Esophagus squamous epithelium (tissue), 5 donors: ENCODE measurements at places on chromosomes 11 and 22.

DNA sequence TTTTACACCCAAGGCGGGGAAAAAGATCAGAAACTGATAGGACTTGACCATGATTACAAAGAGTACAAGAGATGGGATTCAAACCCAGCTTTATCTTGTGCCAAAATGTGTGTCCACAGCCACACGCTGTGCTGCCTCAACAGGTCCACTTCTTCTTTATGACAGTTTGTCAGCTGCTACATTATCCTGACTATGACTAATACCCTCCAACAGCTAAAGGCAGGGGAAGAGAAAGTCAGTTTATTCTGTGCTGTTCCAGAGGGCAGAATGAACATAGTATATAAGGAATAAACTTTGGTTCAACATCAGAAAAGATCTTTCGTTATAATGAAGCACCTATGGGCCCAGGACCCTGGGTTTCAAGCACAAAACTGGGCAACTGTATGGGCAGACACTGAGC lies 668.2 kb upstream of the TENM4 start:
- no peak for DNase-seq

DNA sequence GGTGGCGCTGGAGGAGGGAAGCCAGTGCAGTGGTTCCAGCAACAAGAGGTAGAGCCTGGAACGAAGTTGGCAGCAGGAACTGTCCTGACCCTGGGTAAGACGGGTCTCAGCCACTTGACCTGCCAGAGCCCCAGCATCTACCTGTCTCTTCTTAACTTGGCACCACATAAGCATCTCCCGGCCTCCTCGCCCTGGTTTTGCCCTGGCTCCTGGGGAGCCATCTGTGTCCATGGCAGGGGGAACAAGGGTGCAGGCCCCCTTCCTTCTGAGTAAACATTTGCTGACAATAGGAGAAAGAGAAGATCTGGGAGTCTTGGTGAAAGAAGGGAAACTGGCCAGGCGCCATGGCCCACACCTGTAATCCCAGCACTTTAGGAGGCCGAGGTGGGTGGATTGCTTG lies 12.8 kb downstream of the P2RY2 start:
- no peak for DNase-seq

DNA sequence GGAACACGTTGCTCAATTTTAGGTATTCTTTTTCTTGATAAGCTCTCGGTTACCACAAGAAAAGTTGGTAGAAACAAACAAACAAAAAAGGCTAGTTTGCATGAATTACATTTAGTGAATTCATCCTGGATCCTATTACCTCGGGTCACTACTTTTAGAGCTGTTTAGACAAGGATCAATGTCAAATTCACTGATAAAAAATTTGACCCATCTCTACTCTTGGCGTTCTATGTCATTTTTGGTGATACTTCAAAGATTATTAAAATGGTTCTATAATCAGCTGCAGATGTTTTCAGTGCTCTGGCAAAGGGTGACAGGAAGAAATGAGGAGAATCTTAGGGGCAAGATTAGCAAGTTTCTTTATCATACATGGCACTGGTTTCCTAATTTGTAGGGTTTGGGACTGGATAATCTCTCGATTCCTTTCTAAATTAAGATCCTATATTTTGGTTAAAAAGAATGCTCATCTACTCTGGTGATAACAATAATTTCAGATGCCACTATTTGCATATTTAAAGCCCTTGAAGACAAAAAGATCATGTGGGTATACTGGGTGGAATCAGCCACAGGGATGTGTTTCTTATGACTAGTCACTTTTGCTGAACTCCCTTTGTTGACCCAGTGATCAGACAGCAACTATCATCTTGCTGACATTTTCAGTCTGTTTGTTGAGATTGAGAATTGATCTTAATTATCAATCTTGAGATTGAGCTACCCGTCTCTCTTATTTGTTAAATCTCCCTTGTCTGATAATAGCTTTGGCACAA lies 442.9 kb downstream of the AASDHPPT start:
- DNase-seq = no peak

GRCh38 chr11:123304828-123305466 lies 109.9 kb upstream of the CLMP start:
- DNase-seq = no peak

DNA sequence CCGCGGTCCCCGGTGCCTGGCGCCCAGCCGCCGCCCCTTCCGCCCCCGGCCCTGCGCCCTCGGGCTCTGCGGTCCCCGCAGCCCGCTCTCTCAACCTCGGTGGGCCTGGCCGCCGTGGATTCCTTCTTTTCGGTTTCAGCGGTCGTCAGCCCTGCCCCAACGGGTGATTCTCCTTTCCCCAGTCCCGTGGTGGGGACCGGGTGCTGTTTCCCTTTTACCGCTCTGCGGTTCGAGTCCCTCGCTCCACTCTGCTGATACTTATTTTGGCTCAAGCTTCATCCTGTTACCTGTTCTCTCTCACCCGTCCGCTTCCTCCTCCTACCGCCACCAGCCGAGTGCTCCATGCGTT lies 494 bp downstream of the ZDHHC5 start:
- DNase-seq = no peak

GRCh38 chr11:87971354-87971753 lies 203.9 kb downstream of the RAB38 start:
- no peak for DNase-seq

DNA sequence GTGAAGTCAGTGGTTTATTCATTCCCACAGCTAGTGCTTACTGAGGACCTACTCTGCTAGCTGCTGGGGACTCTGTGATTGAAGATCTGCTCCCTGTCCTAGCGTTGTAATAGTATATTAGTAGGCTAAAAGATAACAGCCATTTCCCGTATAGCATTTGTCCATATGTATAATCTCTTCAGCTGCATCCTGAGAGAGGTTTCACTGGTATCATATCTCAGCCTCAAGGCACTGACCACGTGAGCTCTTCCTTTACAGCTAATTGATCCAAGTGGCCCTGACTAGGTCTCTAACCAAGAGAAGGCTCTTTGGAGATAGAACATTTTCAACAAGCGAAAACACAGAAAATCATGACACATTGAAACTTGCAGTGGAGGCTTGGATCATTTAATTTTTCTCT lies 110.2 kb downstream of the APIP start:
- DNase-seq = no peak

DNA sequence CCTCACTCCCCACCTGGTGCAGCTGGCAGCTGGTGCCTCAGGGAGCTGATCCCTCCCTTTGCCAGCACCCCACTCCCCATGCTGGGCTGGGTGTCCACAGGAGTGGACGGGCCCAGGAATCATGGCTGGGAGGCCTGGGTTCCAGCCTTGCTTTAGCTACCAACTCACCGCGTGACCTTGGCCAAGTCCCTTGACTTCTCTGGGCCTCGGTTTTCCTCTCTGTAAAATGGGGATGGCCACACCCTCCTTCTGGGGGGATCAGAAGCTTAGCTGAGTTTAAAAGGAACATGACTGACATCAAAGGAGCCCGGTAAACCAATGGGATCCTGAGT lies 116.9 kb downstream of the KIAA1671 start:
- no peak for DNase-seq

DNA sequence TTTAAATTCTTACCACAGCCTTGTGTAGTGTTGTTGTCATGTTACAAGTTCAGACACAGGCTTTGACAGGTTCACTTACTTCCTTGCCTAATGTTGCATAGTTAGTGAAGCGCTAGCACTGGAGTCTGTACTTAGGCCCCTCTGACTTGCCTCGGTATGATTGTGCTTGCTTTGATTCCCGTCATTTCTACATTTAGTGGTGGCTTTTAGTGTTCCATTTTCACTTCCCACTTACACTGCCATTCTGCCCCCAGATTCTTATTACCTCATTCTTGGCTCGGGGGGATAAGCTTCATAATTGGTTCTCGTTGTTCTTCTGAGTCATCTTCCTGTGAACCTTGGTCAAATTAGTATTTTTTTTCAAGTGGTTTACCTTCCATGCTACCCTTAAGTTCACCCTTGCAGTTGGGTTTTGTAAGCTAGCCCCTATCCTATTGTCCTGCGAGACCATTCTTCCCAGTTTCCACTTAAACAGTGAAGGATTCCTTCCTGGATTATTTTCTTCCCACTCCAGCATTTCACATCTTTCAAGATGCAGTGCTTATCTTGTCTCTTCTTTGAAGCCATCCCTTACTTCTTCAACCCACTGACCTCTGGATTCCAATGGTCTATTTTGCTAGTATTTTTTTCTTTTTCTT lies 68.7 kb downstream of the DDX10 start:
- no peak for DNase-seq

- DNase-seq = no peak
These were observed 61.6 kb upstream of the LINC01488 start for GRCh38 chr11:69419662-69420395.

DNA sequence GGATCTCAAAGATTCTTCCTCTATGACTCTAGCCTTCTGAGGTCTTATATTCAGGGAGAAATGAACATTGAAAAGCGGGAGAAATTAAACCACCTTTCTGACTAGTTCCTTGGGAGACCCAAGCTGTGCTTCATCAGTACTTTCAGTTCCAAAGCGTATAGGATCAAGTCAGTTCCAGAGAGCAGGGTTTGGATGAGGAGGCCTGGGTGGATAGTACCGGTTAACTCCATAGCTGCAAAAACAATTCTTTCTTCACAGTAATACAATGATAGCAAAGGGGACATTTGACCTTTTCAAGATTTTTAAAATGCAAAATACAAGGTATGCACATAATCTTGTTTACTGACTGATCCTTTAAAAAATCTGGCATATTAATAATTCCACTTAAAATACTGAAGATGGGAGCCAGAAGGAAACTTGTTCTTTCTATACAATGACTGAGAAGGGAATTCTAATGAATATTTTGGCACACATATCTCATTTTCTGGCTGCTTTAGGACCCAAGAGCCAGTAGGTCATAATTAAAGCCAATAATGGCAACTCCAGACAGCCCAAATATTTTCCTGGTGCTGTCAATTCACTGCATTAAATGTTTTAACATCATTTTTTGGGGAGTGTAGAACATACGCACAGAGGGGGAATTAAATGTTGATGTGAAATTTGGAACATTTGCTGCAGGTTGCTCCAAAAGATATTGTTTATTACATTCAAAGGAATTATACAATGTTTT lies 16.0 kb downstream of the ADM start:
- no peak for DNase-seq

GRCh38 chr11:117408356-117408755 lies 80.7 kb downstream of the CEP164 start:
- no peak for DNase-seq

DNA sequence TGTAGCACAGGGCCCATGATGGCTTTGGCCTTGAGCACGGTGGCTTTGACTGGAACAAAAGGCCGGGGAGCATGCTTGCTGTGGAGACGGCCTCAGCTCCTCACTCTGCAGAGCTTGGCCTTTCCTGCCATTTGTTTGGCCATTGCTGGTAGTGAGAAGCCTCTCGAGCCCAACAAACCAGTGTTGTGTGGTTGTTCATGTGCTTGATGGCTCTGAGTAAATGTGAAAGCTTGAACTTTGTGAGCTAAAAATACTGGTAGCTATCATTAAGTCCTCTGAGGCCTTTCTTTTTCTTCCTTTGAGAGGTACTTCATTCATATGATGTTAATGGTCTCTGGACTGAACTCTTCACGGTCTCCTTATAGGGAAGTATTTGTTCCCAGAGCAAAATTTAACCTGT lies 39.6 kb downstream of the NAT10 start:
- DNase-seq = no peak

DNA sequence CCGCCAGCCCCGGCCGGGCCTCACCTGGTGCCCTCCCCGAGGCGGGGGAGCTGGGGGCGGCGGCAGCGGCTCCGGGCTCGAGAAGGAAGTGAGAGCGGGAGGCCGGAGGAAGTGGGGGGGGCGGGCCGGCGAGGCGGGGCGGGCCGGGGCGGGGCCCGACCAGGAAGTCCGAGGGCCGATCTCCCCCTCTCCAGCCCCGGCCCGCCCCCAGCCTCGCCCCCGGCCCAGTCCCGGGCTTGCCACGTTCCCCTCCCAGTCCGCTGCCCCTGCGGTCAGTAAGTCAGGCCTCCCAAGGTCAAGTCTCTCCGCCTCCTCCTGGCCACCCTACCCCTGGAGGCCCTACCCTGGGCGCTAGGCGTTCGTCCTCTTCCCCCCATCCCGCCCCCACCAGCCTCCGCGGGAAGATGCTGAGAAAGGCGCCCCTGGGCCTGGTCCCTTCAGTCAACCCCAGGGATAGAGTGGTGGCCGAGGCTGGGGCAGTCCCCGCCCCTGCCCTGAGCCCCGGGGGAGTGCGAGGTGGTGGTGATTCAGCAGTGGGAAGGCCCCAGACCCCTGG lies at the start of gene RHOG:
Gene RHOG, minus strand, starts transcription at position 90 of the 556 bp plus-strand sequence. CDS start 12,821 bp downstream, outside the sequence.
- DNase-seq = peak; percentile 85

DNA sequence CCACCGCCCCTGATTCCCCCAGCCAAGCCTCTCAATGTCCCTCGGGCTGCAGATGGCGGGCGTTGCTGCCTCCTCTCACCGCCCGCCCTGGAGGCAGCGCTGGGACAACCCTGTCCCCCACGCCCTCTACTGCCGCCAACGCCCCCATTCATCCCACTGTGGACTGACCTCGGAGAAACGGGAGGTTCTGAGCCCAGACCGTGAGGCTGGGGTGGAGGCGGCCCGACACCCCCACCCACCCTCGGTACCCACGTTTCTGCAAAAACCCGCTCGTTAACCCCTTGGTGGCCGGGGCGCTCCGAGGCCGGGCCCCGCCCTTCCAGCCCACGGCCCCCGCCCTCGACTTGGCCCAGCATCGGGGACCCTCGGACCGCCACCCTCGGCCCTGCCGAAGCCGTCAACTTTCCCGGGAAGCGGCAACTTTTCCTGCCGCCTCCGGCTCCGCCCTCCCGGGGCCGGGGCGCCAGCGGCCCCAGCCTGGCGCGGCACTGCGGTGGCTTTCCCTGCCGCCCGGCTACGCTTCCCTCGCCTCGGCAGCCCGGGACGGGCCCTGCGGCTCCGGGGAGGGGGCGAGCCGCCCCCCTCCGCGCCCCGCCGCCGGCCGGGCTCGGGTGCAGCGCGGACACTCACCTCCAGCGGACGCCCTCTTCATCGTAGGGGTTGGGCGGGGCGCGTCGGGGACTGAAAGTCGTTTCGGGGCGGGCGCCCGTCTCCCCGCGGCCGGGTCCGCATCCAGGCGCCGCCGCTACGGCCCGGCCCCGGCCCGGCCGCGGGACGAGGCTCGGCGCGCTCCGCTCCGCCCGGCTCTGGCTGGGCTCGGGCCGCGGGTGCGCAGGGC lies 458 bp downstream of the RTN4R start:
- no peak for DNase-seq

GRCh38 chr22:45284705-45285262 lies at the start of gene UPK3A:
UPK3A (plus strand) TSS chr22:45284949; CDS start chr22:45285014, 65 bp downstream.
- DNase-seq = no peak

- no peak for DNase-seq
These were observed 4.8 kb downstream of the PHLDA2 start for GRCh38 chr11:2924381-2924780.

GRCh38 chr11:26849036-26849435 lies 127.2 kb upstream of the SLC5A12 start:
- DNase-seq = no peak

- DNase-seq = no peak
These were observed 58.0 kb downstream of the FAR1 start for GRCh38 chr11:13726456-13726855.

GRCh38 chr11:133895061-133895479 lies 49.8 kb upstream of the SPATA19 start:
- DNase-seq = no peak

- DNase-seq = no peak
These were observed 698 bp downstream of the C1QTNF4 start for GRCh38 chr11:47593492-47593933.

GRCh38 chr11:87307101-87307500 lies 269.4 kb downstream of the TMEM135 start:
- DNase-seq = no peak

GRCh38 chr11:64853709-64854108 lies 9.3 kb upstream of the CDC42BPG start:
- no peak for DNase-seq
